ENCODE measurements at places on chromosomes 12 and 14.

GRCh38 chr12:96501908-96502307 is 12.5 kb downstream of the CFAP54 start:
- no peak for DNase-seq

GRCh38 chr14:29518335-29518734 is 409.3 kb downstream of the PRKD1 start:
- DNase-seq = no peak

DNA sequence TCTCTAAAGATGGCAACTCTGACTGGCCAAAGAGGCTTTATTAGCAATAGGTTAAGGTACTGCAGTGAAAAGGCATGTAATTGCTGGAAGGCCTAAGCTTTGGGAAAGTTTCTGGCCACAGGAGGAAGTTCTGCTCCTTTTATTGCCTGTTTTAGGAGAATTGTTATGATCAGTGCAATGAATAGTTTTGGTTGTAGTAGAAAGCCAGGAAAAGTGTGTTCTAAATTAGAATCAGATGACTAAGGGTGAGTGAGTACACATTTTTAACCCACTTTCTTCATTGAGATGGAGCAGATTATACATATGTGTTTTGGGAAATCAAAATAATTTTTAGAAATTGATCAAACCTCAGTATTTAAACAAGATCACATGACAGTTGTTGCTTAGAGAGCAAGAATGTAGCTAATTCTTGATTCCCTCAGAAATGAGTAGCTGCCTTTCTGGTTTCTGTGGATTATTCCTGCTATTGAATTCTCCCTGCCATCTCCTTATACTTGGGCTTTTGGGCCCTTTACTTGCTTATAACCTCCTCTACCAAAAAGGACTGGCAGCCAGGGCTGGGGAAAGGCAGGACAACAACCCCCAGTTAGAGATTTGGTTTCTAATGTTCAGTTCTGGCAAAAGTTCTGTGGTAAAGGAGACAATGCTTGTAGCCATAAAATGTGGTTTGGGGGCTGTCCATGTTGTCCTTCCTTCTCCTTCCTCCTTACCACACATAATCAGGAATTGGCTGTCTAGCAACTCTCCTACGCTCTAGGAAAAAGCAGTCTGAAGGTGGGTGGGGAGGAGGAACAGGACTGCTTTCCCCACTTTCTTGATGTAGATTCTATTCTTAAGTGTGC is 217.1 kb downstream of the SLC38A4 start:
- no peak for DNase-seq

DNA sequence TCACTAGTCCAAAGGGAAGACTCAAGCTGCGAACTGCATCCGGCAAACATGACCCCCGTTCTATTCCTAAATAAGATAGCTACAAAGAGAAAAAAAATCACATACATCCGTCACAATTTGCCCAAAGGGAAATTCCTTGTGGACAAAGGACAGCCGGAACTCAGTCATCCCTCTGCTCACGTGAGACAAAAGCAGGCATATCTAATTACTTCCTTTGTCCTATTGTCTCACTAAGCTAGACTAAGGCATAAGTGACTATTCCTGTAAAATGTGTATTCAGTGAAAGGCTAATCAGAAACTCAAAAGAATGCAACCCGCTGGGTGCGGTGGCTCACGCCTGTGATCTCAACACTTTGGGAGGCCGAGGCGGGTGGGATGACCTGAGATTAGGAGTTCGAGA is 27.2 kb upstream of the NINJ2 start:
- DNase-seq = no peak

DNA sequence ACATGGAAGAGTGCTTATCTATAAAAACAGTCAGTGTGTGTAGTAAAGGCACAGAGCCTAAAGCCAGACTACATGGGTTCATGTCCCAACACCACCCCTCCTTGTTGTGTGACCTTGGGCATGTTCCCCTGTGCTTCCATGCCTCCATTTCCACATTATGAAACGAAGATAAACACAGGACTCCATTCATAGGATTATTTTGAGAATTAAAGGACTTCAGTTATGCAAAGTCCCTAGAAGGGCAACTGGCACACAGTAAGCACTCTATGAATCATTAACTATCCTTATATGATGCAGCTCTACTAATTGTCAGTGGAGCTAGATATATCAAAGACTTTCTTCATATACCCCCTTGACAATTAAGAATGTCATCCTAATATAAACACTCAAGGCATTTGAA is 17.8 kb downstream of the IFNG-AS1 start:
- no peak for DNase-seq

DNA sequence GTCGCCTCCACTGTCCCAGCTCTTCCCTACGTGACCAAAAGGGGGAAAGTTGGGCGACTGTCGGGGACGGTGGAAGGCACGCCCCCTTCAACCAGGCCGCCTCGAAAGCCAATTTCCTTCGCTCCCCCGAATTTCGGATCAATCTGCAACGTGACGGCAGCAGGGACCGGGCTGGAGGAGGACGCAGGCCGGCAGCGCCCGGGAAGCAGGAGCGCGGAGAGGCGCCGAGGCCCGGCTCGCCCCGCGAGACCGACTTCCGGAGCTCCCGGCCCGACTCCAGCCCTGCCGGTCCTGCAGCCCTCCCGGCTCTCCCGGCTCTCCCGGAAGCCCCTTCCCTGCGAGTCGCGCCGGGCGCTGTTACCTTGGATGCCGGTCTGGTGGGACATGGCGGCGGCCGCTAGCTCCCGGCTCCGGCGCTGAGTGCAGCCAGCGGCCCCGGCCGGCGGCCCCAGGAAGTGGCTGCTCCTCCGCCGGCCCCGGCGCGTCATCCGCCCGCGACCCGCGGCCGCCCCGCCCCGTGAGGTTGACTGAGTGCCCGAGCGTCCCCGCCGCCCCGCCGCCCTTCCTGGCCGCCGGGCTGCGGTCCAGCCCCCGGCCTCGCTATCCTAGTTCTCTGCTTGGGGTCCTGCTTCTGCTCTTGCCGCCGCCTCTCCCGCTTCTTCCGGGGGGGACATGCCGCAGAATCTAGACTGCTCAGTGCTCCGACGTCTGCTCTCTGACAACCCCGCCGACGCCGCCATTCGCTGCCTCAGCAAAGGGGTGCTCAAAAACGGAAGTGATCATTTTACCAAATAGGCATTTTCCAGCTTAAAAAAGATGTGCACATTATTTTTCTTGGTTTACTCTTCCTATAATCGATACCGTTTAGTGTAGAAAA is at the start of gene TWF1:
Gene TWF1, minus strand, starts transcription at position 458 of the 877 bp plus-strand sequence. Its CDS starts 72 bp downstream, at position 386.
- DNase-seq = peak; percentile 84

DNA sequence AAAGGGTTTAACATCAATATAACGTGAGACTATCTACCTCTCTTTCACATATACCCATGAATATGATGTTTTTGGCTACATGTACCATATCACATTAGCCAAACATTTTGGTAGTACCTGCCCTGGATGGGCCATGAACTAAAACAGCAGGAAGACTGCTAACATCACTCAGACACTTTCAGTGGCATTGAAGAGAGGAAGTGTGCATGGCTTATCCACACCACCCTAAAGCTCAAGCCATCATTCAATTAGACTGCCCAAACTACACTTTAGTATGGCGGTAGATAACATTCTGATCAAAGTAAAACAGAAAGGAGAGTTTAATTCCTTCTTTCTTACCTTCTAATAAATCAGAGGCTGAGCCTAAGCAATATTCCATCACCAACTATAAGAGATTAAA is 103.0 kb downstream of the PEBP1 start:
- DNase-seq = no peak

- no peak for DNase-seq
Observed at GRCh38 chr12:88996200-88996788, 356.0 kb downstream of the DUSP6 start.

DNA sequence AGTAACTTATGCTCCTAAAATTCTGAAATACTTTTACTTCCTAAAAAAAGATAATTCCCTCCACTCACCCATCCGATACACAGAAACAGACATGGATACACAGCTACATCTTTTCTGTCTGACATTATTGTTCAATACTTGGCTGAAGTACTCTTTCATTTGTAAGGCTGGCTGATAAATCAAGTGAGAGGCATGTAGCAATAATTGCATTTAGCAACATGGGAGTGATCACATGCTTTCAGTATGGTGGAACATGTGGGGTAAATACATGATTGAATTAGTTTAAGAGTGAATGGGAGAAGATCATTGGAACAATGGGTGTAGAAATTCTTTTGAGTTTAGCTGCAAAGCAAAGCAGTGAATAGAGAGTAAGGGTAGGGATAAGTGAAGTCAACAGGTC is 25.6 kb downstream of the PTPRQ start:
- DNase-seq = no peak

DNA sequence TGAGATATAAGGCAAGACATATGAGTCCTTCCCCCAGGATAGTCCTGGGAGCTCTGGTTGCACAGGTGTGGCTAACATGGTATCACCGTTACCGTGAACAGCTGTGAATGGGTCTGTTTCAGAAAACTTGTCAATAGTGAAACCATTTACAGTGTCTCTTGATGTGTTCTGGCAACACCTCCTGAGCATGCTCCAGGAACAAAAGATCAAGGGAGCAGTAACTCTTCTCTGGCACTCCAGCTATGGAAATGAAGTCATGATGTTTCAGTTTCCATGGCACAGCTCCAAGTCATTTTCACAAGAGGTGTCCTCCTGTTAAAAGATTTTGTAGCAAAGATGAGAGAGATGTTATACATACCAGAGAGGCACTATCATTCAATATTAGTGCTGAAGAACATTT is 253.7 kb downstream of the SNAPC1 start:
- no peak for DNase-seq

DNA sequence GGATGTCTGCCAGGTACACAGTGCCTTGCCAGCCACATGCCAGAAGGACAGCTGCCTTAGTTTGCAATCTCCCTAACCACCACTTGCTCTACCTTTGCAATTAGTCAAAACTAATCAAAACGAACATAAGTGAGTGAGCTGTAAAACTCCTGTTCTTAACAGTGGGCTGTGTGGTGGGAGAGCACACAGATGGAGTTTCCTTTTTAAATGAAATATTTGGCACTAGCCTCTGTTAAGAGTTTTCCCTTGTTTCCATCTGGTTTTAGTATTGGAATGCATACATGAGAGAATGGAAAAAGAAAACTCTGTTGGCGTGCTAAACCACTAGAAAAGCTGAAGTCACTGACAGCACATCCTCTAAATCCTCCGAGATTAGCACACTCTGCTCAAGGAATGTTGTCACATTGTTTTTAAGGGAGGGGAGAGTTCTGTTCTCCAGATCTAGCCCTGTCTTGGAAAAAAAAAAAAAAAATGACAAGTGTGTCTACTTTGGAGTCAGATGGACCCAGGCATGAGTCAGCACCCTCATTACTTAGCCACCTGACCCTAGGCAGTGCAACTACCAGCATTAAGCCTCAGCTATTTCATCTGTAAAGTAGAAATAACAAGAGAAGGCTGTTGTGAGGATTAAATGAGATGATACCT is 83.9 kb downstream of the STXBP6 start:
- DNase-seq = peak; percentile 37

Data from prostate gland (tissue), 2 donors.